Activated naive CD4-positive, alpha-beta T cell treated with anti-CD3 and anti-CD28 coated beads, Interleukin-2, amount 50 U/mL, for 16 hours (primary cell): ENCODE measurements at places on chromosomes 12 and 14.

DNA sequence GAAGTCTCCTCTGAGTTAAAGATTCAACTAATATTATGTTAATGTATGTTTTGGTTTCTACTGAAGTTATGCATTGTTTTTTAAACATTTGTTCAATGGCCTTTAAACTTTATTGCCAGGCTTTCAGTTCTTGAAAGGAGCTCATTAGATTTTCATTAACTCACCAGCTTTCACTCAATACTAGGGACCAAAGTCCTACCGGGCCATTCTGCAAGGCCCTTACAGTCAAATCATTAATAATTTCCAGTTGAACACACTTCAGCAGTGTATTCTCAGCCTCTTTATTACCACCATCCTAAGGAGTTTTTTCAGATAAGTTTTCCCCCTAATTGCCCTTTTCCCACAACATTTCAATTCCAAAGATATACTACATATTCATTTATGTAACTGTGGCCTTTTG, 409.2 kb downstream of the DIO2 start:
- DNase-seq: no peak

DNA sequence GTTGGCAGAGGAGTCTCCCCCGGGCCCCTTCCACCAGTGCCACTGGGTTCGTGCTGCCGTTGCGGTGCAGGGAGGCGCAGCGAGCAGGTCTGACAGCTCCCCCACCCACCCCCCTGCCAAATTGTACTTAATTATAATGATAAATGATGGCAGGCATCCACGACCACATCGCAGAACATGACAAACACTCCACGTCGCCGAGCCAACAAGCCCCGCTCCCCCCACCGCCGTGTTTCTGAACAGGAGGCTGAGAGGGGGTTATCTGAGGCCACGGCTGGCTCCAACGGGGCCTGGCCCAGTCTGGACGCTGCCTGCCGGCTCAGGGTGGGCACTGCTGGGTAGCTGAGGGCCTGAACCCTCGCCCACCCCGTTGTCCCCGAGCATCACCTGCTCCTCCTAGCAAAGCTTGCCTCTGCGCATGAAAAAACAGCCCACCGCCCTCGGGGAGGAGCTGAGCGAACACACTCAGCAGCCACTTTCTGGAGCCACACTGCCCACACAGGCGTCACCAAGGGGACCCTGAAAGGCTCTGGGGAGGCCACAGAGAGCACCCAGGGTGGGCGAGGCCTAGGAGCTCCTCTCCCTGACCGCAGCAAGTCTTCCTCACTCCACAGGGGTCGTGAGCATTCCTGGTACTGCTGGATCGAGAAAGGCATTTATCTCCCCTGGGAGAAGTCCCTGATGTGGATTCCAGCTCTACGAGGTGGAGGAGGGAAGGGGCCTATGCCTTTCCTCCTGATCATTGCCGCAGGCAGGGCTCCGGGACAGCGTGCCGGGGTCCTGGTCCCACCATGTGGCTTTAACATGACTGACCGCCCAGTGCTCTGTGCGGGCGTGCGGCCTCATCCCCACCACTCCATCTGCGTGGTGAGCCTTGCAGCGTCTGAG, 35.4 kb upstream of the DIO3 start:
- DNase-seq: no peak

GRCh38 chr12:56694161-56694560, 6.1 kb upstream of the PTGES3 start:
- no peak for DNase-seq

DNA sequence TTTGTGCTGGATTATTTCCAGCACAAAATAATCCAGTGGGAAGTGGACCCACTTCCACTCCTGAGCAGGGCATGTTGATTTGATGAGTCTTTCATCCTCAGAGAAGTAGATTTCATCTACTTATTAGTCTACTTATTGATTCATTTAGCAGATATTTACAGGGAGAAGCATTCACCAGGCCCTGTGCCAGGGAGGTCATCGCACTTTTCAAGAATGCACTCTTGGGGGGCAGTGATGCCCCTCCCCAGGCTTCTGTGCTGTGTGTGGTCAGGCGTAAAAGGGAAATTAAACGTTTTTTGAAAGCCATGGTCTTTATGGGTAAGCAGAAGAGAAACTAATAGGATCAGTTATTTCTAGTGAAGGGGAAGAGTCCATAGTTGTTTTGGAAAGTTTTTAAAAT, 610.7 kb upstream of the TMEM132C start:
- DNase-seq: no peak

DNA sequence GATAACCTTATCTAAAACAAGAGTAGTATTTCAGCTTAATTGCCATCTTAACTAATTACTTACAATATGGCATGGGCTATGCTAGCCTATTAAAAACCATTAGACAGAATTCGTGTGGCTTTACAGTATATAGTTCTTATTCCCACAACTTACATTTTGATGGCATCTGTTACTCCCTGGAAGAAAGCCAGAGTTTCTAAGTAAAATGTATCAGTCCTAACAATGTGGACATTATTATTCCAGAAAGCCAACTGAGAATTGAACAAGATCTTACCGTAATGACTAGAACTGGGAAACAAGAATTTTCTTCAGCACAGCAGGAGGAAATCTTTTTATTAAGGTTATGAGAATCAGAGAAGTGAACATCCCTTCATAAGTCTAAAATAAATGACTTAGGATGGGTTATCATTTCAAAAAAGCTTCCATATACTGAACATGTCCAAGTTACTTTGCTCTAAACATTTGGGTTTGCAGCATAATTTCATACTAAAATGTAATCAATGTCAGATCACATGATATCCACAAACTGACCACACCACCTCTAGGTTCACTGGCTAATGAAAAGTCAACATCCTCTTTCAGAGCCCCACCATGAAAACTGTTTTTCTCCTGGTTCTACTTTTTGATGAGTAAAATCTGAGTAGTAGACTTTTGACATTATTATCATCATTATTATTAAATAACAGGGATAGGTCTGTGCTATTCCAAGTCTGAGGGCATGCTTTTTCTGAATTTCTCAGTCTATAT, 179.7 kb downstream of the SSPN start:
- no peak for DNase-seq

GRCh38 chr14:56976211-56976610, 165.9 kb upstream of the OTX2 start:
- no peak for DNase-seq

GRCh38 chr14:54050759-54051158, 94.1 kb upstream of the BMP4 start:
- DNase-seq: no peak

GRCh38 chr12:25034676-25035075, 85.8 kb upstream of the BCAT1 start:
- no peak for DNase-seq

GRCh38 chr12:57895389-57896114, 45.8 kb upstream of the ATP23 start:
- no peak for DNase-seq

DNA sequence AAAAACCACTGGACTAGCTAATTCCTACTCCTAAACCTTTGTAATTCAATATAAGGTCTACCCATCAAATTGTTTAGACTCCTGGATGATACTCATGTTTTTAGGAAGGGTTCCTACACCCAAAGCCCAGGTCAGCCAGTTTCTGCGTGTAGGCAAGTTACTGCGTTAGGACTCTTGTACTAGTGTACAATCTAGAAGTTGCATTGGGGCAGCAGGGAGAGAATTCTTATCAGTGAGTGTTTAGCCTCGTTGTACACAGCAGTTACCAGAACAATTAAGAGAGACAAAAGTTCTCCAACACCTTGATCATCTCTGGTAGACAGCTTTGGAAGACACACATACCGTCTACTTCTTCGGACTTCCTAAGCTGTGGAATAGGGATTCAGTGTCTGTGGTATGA, 29.2 kb downstream of the FBXL14 start:
- no peak for DNase-seq

DNA sequence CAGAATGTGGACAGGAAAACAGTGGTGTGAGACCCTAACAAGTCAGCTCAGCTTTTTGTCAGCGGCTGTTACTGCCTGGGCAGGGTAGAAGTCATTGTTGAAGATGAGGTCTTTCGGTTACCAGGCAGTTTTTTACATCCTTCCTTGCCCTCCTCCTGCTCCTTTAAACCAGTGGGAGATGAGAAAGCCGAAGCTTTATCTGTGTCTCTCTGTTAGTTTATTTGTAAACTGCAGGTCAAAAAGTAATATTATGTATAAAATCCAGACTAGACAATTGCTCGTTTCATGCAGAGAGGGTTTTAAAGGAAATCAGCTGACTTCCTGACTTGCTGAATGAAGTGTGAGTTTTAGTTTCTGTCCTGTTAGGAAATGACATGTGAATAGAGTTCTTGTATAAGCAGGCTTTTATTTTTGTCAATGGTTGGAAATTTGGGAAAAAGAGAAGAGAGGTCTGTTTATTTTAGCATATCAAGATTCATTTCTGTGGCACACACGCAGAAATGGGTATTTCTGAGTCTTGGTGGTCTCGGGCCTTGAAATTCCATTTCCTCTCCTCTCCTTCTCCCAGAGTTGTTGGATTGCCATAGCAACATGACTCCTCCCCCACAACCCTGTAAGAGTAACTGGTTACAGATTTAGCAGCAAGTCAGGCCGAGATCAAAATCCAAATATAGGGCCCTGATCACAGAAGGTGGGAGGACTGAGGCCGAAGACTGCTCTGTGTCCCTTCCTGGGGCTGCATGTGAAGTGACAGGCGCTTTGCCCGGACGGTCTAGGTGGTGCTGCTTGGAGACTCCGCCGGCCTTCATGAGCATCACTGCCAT, 60.8 kb downstream of the SAMD4A start:
- DNase-seq: peak; percentile 31

DNA sequence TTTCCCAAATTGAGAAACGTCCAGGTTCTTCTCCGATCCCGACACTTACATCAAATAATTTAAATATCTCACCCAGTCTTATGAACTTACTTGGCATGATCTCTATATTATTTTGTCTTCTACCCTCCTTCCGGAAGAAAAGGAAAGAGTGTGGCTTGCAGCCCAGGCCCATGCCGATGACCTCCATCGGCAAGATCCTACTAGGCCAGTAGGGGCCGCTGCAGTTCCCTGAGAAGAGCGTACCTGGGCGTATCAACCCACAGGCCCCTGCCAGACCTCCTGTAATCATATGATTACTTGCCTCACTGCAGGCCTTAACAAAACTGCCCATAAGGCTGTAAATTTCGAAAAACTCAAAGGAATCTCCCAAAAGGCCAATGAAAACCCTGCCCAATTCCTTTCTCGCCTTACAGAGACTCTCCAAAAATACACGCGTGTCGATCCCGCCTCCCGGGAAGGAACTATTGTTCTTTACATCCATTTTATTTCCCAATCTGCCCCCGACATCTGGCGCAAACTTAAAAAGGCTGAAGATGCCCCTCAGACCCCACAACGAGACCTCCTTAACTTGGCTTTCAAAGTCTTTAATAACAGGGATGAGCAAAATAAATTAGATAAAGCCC, 69.6 kb downstream of the MOK start:
- DNase-seq: peak; percentile 82

DNA sequence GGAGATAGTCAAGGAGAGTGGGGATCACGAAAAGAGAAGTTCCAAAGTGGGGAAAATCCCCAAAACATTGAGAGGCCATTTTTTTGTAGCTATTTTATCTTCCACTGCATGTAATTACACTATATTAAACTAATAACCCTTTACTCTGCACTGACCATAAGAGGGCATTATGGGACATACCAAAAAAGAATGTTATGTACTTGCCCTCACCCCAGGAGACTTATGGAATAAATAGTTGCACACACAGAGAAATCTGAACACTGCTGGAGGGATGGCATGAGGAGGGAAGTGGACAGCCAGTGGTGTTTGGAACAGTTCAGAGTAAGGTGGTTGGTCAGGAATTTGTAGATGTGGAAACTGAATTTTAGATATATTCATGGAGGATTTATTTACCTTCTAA, 422.9 kb downstream of the SNAPC1 start:
- no peak for DNase-seq

DNA sequence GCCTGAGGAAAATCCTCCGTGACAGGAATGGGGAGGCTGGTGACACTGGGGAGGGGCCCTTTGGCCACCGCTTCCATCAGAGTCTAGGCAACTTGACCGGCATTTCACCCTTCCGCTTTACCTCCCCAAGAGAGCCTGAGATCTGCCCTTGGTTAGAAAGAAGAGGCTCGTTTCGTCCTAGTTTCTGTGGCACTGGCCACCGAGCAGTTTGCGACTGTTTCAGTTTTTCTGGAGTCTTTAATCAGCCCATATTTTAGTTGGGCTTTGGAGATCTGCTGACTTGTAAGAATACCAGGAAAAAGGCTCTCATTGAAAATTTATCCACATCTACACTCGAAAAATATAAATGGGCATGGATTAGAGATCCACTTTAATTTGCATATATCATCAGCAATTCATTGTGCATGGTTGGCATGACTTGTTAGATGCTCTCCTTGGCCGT, 414 bp upstream of the ANKS1B start:
- DNase-seq: no peak

DNA sequence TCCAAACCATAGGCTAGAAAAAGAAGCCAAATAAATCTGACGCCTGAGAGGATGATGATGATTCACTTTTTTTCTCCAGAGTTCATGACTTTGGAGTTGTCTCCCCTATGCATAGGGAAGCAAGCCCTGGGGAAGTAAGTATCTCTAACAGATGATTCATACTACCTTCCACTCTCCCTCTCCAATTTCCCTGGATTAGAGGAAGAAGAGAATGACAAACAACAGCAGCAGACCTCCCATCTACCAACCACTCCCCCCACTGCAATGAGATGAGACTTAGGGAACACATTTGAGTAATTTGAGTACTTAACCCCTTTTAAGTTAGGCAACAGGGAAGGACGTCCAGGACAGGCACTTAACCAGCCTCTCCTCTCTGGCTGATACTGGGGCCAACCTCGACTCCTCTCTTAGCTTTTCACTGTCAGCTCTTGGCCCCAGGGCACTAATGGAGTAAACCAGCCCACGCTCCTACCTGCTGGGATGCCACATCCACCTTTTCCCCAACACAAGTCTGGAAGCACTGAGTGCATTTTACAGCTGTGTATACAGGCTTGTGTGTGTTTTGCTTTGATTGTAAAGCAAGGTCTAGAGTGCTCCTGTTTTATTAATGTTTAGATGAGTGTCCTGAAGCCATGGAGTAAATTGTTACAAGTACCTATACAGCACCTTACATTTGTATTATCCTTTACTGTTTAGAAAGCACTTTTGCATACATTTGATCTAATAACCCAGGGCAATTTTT, 180.7 kb downstream of the PHLDA1 start:
- no peak for DNase-seq

DNA sequence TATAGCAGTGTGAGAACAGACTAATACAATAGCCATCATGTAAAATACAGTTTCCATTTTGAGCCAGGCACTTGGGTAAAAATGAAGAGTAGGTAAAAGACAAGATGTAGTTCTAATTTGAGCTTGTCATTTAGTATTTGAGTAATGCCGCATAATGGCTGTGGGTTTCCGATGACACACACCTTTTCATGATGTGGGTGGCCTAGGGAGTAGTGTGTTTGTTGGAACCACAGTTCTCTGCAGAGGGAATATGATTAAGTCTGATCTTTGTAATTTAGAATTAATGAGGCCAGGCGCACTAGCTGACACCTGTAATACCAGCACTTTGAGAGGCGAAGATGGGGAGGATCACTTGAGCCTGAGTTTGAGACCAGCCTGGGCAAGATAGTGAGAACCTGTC, 61.8 kb downstream of the RCOR1 start:
- peak; percentile 16 for DNase-seq

GRCh38 chr12:25677232-25677937, 124.3 kb upstream of the LMNTD1 start:
- no peak for DNase-seq
